ENCODE measurements at places on chromosomes 2 and 18.

- DNase-seq = no peak
These were observed 152.6 kb upstream of the PELI1 start for GRCh38 chr2:64296695-64297346.

- DNase-seq = no peak
These were observed 85.2 kb downstream of the MDH1 start for GRCh38 chr2:63673865-63674533.

GRCh38 chr18:34758378-34758948 lies 48.4 kb downstream of the DTNA start:
- DNase-seq = no peak

DNA sequence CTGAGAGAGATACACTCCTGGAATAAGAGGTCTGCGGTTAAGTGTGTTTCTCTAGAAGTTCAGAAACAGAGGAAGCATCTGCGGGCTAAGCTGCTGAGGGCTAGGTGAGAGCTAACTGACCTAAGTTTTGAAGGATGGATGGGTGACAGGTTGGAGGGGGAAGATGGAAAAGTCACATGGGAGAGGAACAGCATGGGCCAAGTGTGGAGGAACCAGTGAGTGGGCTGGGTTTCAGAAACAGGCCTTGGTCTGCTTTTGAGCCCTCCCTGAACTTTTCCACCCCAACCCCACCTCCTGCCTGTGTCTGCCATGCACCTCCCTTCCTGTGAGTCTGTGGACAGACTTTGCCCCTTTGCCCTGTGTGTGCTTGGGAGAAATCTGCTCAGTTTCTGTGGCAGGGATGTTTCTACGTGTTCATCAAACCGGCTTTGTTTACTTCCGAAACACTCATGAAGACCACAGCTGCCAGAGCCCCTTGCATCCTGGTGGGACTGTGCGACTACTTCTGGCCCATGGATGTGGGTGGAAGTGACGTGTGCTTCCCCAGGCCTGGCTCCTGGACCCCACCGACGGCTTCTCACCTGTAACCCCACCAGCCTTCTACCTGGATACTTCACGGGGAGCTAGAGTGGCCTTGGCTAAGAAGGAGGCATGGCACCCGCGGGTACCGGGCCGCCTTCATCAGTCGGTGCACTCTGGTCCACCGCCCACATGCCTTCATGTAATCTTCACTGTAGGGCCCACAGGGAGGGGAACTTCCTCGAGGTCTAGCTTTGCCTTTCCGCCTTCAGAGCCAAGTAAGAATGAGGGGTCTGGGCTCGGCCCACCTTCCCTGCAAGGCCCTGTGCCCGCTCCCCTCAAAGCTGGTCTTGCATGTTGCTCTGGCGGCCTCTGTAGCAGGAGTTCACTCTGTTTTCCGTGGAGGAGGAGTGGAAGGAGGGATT lies 1.4 kb upstream of the HPCAL1 start:
- DNase-seq = no peak

DNA sequence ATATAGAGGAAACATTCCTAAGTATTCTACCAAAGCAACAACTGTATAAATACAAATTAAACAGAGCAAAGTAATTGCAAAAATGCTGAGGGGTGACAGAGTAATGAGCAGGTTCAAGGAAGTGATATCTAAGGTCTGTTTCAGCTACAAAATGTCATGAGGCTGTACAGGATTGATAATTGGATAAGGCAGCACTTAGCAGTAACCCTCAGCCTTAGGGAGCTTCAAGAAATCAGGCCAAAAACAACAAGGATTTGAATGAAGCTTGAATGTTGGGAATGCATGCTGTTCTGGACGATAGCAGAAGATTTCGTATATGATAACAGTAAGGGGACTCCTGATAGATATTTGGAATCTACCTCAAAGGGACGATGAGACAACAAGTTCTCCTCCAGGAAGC lies 142.0 kb upstream of the MMADHC start:
- no peak for DNase-seq

- DNase-seq = no peak
These were observed 30.4 kb upstream of the RAB6D start for GRCh38 chr2:131394147-131394931.

- no peak for DNase-seq
These were observed 3.5 kb downstream of the ADCYAP1 start for GRCh38 chr18:907885-908757.

DNA sequence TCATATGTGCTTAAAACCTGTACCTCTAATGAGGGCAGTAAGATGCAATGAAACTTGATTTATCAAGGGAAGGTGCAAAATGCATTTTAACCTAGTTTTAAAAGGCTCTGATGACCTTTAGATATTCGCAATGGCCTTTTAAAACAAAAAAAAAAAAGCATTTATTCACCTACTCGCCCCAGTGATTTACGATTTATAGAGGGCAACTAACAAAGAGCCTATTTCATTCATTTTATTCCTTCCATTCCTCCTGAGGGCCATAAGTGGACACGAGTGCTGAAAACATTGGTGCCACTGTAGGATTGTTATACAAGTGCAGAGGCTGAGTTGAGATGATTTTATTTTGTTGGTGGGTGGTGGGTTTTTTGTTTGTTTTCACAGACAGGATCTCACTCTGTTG lies 48.1 kb downstream of the RNF152 start:
- no peak for DNase-seq

- DNase-seq = no peak
These were observed 136.3 kb downstream of the TMEM163 start for GRCh38 chr2:134582547-134582899.

DNA sequence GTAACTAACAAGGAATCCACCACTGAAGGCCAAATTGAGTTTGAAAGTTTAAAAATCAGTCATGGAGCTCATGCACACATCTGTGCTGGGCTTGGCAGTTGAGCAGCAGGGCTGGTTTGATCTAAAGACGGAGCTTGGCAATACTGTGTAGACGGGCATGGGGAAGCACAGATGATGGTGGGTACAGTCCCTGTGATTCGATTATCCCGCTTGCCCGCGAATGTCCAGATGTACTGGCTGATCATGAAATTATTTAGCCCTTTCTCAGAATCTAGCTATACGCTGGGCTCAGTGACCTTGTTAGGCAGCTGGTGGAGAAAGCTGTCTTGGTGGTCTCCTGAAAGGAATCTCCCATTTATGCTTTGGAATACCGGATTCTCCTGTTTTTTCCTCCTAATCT lies 74.8 kb upstream of the SOX11 start:
- DNase-seq = no peak

DNA sequence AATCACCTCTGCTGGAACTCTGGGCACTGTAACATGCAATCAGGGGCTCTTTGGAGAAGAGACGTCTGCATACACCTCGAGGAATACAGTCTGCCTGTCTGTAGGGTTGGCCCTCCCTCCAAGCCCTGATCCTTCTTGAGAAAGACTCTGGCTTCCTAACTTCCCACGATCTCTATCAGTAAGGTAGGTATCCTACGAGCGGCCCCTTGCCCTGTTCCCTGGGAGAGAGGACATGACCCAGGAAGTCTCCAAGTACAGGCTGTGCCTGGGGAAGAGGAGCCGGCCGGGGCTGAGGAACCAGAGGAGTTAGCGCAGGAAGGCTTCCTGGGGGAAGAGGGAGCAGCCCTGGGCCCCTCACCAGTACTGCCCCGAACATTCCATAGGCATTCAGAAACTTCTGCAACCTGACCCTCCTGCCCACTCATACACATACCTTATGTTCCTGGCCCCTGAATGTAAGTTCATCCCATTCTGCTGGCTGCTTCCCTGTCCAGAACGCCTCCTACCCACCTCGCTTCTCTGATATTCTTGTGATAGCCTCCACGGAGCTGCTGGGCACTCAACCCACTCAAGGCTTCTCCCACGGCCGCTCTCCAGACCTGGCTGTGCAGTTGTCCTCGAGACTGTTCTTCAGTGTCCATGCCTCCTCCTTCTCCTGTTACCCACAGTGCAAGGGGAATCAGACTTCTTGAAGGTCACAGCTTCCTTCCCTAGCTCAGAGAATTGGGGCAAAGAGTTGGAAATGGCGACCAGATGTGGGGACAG lies 116.1 kb downstream of the CYP26B1 start:
- no peak for DNase-seq

DNA sequence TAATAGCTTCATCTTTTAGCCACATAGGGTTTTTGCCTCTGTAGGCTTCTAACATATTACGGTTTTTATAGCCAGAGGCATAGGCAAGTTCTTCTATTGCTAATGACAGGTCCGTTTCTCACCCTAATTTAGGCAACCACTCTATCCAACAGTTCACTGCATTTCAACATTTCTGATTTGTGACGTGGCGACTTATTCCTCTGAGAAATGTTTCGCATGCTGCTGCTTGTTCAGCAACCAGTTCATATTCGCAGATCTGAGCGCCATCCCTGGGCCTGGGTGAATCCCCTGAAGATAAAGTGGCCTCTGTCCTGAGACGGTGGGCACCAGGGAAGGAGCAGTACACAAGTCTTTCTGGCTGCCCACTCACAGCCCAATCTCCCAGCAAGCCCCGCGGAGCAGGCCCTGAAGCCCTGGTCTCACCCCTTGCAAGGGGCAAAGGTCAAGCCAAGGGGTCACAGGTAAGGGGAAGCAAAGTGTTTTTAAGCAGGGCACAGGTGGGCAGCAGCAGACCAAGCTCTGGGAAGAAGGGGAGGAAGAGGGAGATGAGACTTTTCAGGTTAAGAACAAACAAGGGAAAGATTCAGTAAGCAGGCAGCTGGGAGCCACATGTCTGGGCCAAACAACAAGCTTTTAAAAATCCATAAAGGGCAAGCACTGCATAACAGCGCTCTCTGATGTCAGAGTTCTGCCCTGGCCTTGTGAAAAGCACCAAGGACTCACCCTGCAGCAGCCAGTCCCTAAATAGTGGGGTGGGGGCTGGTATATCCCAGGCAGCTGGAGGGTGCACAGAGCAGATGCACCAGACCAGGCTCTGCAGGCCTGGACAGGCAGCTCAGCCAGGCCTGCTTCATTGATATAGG lies 10.8 kb upstream of the COX7A2L start:
- DNase-seq = no peak

DNA sequence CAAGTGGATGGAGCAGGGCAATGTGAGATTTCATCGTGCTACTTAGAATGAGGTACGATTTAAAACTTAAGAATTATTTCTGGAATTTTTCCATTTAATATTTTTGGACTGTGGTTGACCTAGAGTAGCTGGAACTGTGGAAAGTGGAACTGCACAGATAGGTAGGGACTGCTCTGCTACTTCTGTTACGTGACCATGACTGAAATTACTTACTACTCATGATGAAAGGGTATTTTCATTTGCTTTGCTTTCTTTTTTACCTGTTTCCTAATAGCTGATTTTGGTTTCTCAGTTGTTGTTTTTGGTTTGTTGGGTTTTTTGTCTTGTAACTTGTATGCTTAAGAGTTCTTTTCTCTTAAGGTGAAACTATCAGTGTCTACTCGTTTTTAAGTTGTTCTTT lies 11.4 kb downstream of the UBE2E3 start:
- DNase-seq = no peak

- DNase-seq = no peak
These were observed 2.1 kb downstream of the IL1B start for GRCh38 chr2:112834396-112835037.

GRCh38 chr2:12827721-12828120 lies 111.0 kb downstream of the TRIB2 start:
- no peak for DNase-seq

DNA sequence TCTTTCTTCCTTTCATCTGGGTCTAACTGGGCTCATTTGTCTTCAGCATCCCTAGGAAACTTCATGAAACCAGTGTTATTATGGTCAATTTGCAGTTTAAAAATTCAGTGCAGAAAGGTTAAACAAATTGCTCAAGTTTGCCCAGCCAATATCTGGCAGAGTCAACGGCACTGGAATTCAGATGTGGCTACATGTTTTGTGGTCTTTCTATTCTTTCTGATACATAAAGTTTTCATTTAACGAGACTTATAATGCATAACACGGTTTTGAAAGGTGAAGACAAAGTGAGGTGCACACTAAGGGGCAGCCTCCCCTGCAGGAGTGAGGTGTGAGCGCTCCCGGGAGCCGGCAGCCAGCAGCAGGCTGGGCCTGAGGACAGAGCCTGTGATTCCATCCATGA lies 164.6 kb downstream of the RTP5 start:
- DNase-seq = no peak

- DNase-seq = no peak
These were observed 27.2 kb downstream of the TWIST2 start for GRCh38 chr2:238875101-238875470.

DNA sequence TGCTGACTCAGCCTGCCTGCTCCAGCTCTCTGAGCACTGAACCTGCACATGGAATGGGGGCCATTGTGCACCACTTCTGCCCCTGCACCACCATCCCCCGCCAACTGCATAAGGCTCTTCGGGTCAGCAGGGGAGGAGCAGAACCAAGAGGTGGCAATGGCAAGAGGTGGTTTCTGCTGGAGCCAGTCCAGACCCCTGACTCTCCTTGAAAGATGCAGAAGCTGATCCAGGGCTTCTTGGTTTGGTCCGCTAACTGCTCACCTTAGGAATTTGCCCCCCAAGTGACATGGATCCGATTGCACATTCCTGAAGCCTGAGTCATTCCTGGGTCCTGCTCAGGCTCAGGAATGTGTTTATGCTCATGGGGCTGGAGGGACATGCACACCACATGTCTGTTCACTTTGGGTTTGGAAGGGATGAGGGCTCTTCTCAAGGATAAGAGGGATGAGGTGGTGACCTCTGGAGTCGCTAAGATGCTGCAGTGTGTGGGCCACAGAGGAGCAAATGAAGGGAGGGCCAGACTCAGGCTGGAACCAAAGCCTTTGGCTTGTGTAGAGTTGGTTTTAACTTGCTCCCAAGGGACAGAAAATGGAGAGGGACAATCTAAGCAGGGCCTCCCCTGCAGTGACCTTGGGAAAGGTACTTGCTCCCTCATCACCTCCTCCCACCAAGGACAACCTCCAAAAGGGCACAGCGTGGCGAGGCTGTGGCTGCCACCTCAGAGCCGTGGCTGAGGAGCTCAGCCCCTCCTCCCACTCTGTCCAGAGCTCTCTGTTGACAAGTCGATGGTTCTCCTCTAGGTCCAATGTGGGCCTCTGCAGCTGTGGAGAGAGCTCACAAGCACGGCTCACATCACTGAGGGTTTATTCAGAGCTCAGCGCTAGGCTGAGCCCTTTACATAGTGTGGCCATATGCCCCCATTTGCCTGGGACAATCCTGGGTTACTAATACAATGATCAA lies 66.2 kb downstream of the HS1BP3 start:
- peak; percentile 93 for DNase-seq

GRCh38 chr2:114661971-114662939 lies 219.8 kb downstream of the DPP10 start:
- no peak for DNase-seq

- peak; percentile 16 for DNase-seq
These were observed 222.2 kb downstream of the C1D start for GRCh38 chr2:67840460-67841068.

- DNase-seq = no peak
These were observed 161.0 kb downstream of the CCDC85A start for GRCh38 chr2:56344771-56345170.

DNA sequence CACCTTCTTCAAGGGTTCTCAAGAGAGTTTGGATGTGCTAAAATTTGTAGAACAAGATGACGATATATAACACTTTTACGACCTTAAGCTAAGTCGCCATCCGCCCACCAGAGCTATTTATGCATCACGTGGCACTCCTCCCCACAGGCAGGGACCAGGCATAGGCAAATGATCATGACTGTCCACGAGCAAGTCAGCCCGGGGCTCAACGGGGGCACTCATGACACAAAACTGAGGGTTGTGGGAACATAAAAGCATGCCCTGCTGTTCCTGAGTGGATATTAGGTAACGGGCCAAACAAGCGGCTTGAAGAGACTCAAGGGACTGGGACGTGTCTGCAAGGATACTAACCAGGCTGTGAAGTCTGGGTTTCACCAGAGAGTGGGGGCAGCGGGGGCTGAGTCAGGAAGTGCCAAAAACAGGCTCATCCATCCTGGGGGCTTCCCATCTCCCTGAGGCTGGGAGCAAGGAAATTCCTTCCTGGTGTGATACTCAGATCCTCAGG lies 58.1 kb downstream of the FAM178B start:
- no peak for DNase-seq

- DNase-seq = no peak
These were observed 222.6 kb downstream of the INSIG2 start for GRCh38 chr2:118310681-118311429.

Data from iPS DF 6.9 (cell line).